ENCODE measurements at places on chromosomes 6 and 20.
A peak's percentile ranks its signal among the peaks of the same experiment; 100 is the strongest.

GRCh38 chr20:63309261-63310071, 16.5 kb downstream of the COL20A1 start:
- DNase-seq = no peak

- DNase-seq = no peak
Measured at GRCh38 chr6:149286905-149287304, 30.6 kb upstream of the TAB2 start.

DNA sequence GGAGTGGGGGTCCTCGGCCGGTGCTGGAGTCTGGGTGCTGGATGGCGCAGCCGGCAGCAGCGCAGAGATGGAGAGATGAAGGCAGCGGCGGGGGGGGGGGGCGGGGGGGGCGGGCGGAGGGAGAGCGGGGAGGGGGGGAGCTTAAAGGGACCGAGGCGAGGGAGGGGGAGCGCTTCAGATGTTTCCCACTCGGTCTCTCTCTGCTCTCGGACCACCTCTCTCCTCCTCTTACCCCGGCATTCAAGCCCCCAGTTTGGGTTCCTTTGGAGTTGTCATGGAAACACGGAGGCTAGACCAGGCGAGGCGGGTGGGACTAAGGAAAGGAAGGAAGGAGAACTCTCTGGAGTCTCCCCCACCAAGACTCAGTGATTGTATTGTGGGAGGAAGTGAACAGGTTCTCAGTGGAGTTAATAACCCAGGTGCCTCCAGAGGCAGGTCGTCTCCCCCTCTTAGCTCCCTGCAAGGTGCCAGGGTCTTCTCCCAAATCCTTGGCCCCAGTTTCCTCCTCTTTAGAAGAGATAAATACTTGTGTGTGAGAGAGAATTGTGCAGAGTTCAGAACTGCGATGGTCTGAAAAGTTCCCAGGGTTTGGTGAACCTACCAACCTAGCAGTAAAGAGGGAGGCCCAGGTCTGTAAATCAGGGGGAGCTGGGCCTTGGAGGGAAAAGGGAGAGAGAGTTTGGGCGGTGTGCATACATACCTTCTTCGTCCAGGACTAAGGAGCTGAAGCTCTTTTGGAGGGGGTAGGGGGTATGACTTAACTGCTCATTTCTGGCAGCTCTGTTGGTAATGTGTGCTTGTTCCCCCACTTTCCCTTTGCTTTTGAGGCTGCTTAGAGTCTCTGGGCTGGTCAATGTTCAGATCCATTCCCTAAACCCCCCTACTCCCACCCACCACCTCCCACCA, at the start of gene PRRT1:
Gene PRRT1, minus strand, starts transcription at position 77 of the 906 bp plus-strand sequence. CDS start 112 bp downstream, outside the sequence.
- no peak for DNase-seq

DNA sequence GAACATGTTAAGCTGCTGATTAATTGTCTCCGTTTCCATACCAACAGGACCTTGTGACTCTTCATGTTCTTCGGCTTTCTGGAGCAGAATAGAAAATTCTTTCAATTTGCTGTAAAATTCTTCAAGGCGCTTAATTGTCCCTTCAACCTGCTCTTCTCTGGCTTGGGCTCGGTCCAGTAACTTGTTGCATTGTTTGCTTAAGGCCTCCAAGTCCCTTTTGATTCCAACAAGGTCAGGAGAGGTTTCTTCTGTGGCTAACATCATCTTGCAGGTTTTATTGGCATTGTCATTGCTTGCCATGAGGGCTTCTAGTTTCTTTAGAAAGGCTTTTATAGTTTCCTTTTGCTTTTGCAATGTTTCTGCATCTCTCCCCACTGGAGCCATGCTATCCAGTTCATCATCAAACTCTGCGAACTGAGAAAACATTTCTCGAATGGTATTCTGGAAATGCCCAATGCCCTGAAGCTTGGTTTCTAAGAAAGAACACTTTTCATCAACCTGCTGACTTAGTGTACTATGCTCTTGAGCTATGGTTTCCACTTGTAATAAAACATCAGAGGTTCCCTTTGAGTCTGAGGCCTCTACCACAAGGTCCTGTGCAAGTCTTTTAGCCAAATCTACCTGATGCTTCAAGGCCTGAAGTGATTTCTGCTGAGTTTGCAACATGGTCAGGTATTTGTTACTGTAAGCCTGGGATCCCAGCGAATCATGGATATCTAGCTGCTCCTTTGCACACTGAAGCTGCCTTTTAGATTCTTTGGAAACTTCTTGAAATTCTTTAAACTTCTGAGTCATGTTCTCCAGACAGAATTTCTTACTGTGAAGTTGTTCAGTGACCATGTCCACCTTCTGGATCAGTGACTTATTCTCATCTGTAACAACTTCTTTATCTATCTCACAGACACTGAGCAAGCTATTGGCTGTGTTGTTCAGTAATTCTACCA, 90.2 kb downstream of the DST start:
- no peak for DNase-seq

- DNase-seq = no peak
Measured at GRCh38 chr20:19083136-19083621, 129.3 kb upstream of the SLC24A3 start.

DNA sequence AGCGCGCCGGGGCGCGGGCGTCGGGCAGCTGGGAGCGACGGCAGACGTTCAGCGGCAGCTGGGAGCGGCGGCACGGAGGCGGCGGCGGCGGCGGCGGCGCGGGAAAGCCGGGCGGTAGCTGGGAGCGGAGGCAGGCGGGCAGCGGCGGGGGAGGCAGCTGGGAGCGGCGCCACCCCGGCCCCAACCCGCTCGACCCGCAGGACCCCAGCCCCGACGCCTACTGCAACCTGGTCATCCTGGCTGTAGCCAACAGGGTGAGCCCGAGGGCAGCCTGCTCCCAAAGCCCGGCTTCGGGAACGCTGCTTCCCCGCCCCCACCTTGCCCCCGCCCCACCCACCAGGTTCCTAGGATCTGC, 8.9 kb downstream of the CCM2L start:
- peak; percentile 27 for DNase-seq

- no peak for DNase-seq
Measured at GRCh38 chr6:168372889-168373288, 53.3 kb upstream of the DACT2 start.

- DNase-seq = no peak
Measured at GRCh38 chr6:5173810-5174209, 86.9 kb downstream of the LYRM4 start.

DNA sequence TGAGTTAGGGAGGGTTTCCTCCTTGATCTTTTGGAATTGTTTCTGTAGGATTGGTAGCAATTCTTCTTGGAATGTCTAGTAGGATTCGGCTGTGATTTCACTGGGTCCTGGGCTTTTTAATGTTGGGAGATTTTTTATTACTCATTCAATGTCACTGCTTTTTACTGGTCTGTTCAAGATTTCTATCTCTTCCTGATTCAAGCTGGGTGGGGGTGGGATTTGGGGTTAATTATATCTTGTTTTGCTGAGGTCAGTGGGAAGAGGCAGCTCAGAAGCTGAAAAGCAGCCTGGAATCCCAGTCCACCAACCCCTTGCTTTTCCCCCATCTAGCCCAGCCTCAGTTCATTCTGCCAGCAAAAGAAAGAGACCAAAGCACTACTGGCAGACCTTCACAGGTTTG, 39.6 kb downstream of the SUMO4 start:
- DNase-seq = no peak

DNA sequence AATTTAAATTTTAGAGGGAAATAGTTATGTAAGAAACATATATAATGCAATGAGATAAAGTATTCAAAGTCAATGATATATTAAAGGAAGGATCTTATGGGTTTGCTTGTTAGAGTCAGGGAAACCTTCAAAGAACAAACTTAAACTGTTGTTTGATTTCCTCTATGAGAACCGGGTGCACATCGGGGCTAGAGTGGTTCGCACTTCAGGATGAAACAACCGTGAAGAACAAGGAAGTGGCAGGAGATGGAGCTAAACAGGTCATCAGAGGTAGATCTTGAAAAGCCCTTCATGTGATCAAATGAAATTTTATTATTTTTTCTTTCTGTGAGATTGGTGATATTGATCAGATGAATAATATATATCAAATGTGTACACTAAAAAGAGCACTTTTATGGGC, 951.9 kb upstream of the FLRT3 start:
- no peak for DNase-seq

- no peak for DNase-seq
Measured at GRCh38 chr6:139115989-139116758, 18.7 kb upstream of the HECA start.

GRCh38 chr6:125570526-125570925, 178.9 kb upstream of the HEY2 start:
- no peak for DNase-seq

GRCh38 chr20:36467076-36467999, 74.0 kb upstream of the MYL9 start:
- no peak for DNase-seq

DNA sequence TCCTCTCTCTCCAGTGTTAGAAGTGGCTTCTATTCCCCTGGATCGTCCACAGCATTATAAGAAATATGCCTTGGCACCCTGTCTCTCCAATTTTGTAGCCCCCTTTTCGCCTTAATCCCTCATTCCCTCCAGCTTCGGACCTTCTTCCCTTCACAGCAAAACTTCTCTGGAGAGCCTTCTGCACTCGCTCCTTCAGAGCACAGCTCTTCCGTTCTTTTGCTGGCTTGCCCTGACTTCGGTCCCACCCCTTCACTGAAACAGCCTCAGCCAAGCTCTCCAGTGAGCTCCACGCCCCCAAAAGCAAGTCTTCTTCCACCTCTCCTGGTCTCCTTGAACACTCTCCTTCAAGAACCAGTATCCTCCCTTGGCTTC, 134.7 kb upstream of the RNF24 start:
- DNase-seq = no peak

Data from iPS DF 6.9 (cell line).